Choroid plexus epithelial cell (primary cell): ENCODE measurements at places on chromosomes 1 and 21.

DNA sequence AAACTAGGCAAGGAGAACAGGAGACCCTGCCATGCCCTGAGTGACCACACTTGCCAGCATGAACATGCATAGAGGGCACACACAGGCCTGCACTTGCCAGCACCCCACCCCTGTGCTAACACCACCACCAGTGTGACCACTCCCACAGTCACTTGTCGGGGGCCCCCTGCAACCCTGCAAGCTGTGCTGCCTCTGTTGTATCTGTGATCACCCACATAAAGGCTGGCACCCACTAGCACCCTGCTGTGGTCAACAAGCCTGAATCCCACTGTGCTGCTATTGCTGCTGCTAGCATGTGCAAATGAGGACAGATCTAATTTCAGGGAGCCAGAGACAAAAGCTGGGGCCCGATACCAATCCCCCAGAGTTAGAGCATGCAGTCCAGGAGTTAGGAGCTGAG is 217.7 kb downstream of the GIPC2 start:
- DNase-seq, result no peak

GRCh38 chr1:5410652-5411051 is 581.6 kb downstream of the NPHP4 start:
- no peak for DNase-seq

- no peak for DNase-seq
These were observed 34.6 kb downstream of the IL12RB2 start for GRCh38 chr1:67342076-67342890.

GRCh38 chr1:165763442-165763841 is 5.2 kb downstream of the TMCO1 start:
- DNase-seq, result no peak
